ENCODE measurements at places on chromosomes 13 and 19.

DNA sequence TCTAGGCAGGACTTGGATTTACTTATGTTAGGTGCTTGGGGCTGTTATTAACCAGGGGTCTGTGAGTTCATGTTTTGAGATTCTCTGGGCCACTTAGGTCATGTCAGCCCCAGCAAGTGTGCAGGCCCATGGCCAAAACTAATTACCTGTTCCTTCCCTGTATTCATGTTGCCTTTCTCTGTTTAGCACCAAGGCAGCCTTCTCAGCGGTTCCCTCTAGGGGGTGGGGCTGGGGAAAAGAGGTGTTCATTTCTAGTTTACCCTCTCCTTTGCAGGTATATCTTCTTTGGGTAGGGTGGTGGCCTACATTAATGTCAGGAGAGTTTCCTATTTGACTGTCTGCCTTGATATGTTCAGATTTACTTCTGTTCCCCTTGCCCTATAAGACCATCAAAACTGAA lies 61.7 kb downstream of the PDS5B start:
- no peak for DNase-seq

GRCh38 chr19:46081928-46082727 lies 41.3 kb upstream of the IGFL4 start:
- peak; percentile 72 for DNase-seq

- DNase-seq, result no peak
These were observed 4.7 kb downstream of the ZNF536 start for GRCh38 chr19:30376826-30377425.

DNA sequence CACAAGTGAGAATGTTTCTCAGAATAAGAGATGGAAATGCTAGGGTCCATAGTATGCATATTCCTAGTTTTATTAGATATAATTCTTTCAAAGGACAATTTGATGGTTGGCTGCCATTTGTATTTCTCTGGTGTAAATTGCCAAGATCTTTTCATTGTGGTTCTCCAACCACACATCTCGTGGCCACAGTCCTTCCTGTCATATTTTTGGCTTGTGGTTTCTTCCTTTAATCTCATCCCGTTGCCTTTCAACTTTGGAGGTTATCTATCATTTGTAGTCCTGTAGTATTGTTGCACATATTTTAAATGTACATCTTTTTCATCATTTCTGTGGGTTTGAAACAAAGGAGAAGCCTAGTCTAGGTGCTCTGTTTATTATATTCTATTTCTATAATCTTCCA lies 61.2 kb downstream of the WASF3 start:
- DNase-seq, result no peak

DNA sequence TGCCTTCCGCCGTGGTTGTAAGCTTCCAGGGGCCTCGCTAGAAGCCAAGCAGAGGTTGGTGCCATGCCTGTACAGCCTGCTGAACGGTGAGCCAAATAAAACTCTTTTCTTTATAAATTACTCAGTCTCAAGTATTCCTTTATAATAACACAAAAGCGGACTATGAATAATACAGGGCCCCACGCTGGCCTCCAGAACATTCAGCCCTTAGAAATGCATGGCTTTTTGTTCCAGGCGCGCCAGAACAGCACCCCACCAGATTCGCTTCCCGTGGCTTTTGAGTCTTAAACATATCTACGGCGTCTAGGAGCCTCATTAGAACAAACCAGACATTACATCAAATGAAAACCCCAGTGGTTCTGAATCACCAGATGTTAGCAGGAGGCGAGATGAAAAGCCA lies 75.1 kb downstream of the SLC15A1 start:
- DNase-seq, result no peak

Measured in SK-MEL-5 (cell line).